ENCODE measurements at places on chromosomes 13 and 19. TPM values are rescaled to one million over a fixed set of nuclear protein-coding genes. Genes with fewer than 3 reads are reported as not detected.
A peak's percentile ranks its signal among the peaks of the same experiment; 100 is the strongest.

ENOX1 gene
- 6.1 TPM for total RNA-seq

- DNase-seq = peak; percentile 82
Observed at GRCh38 chr19:8638078-8638619, 7.7 kb downstream of the NFILZ start.

DNA sequence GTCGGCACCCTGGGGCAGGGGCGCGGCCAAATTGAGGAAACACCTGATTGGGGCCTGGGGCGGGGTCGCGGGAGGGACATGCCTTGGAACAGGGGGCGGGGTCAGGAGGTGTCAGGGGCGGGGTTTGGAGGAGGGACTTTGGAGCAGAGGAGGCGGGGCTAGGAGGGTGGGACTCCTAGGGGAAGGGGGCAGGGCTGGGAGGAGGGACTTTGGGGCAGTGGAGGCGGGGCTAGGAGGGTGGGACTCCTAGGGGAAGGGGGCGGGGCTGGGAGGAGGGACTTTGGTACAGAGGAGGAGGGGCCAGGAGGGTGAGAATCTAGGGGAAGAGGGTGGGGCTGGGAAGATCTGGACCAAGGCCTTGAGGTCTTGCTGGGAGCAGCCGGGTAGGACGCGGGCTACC is 21.9 kb downstream of the GRIN2D start:
- DNase-seq = peak; percentile 91

DNA sequence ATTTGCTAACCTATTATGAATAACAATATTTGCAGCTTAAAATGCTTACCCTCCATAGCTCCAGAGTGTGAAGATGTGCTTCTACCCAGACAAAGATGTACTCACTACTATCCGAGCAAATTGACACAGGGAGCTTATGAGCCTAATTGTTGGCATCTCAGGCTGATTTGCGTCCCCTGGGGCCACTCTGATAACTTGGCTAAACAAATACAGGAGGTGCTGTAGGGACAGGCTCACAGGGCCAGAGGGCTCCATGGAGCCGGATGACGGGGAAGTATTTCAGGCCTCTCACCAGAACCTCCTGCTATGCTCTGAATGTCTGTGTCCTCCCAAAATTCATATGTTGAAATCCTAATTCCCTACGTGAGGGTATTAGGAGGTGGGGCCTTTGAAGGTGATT is 26.7 kb upstream of the C19orf12 start:
- DNase-seq = no peak

GRCh38 chr13:106567474-106568298 is at the start of gene ARGLU1:
Gene ARGLU1, minus strand, starts transcription at chr13:106568137. Its CDS starts 218 bp downstream, at chr13:106567919.
- DNase-seq = peak; percentile 97

GRCh38 chr19:18233224-18233825 is 7.1 kb upstream of the PDE4C start:
- DNase-seq = no peak
